Common myeloid progenitor, CD34-positive (primary cell): ENCODE measurements at places on chromosomes 11 and 22.

GRCh38 chr11:19705936-19706335 lies 6.7 kb upstream of the NAV2 start:
- H3K4me3 ChIP-seq: no peak overlapping the region
- H3K36me3 ChIP-seq: no peaks in the 10 kb centered on the region
- no peak for DNase-seq
- H3K27ac ChIP-seq: no peak overlapping the region
- no peaks in the 10 kb centered on the region for H3K4me1 ChIP-seq

GRCh38 chr22:21650823-21651520 lies 8.9 kb downstream of the SDF2L1 start:
- H3K4me1 ChIP-seq: peaks cover 5% of the 10 kb centered on the region
- H3K4me3 ChIP-seq: peak overlapping the region; percentile 32
- DNase-seq: no peak
- H3K27me3 ChIP-seq: no peaks in the 10 kb centered on the region

DNA sequence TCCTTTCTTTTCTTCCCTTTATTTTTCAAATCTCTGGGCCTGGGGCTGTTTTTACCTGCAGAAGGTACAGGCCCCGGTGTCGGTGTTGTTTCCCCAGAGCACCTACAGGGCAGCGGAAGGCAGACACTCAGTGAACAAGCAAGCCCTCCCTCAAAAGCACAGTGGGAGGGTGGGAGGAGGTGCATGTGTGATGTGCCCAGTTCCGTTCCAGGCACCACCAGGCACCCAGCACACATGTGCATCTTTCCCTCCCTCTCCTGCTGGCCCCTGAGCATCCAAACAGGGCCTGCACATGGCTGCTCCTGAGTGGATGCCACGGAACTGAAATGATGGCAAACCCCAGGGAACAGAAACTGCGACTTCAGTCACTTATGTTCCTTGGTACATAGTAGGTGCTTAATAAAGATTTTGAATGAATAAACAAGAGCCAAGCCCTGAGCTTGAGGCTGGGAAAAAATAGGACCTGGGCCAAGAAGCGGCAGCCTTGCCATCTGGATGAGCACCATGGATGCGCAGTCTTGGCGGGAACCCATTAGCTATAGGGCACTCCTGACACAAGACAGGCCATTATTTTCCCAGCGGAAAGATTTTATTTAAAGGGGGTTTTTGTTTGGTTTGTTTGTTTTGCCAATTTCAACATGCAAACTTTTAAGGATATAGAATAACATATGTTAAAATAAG lies 47.8 kb downstream of the ARRB1 start:
- no peaks in the 10 kb centered on the region for H3K4me1 ChIP-seq
- no peaks in the 10 kb centered on the region for H3K27me3 ChIP-seq
- no peak overlapping the region for H3K4me3 ChIP-seq

DNA sequence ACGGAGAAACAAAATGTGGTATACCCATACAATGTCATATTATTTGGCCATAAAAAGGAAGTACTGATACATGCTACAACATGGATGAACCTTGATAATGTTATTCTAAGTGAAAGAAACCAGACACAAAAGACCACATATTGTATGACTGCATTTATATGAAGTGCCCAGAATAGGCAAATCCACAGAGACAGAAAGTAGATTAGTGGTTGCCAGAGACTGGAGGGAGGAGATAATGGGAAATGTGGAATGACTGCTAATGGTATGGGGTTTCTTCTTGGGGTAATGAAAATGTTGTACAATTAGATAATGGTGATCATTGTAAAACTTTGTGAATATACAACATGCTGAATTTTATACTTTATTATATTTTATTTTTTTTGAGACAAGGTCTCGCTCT lies 5.6 kb upstream of the SLC43A1 start:
- peaks cover 3% of the 10 kb centered on the region for H3K4me1 ChIP-seq
- DNase-seq: no peak
- H3K27ac ChIP-seq: no peak overlapping the region
- H3K36me3 ChIP-seq: no peaks in the 10 kb centered on the region
- no peak overlapping the region for H3K4me3 ChIP-seq

DNA sequence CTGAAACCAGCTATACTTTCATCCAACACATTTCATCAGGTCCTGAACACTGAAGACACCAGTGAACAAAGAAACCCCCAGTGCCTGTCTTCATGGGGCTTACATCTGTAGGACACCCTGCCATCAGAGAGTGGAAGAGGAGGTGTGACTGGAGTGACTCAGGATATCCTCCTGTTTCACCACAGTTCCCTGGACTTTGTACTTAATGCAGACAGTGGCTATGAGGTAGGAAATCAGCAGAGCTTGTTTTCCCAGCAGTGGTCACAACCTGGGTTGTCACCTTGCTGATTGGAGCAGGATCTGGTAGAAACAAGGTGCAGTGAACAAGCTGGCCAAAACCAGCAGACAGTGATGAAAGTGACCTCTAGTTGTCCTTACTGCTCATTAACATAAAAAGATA lies 128.8 kb downstream of the KIRREL3 start:
- no peak for DNase-seq
- H3K4me3 ChIP-seq: no peak overlapping the region
- H3K27me3 ChIP-seq: no peaks in the 10 kb centered on the region
- H3K27ac ChIP-seq: no peak overlapping the region
- H3K4me1 ChIP-seq: no peaks in the 10 kb centered on the region

GRCh38 chr22:36659762-36660509 lies 43.6 kb downstream of the CACNG2 start:
- H3K27me3 ChIP-seq: no peaks in the 10 kb centered on the region
- peaks cover 19% of the 10 kb centered on the region for H3K4me1 ChIP-seq
- H3K4me3 ChIP-seq: no peak overlapping the region
- peak; percentile 96 for DNase-seq

GRCh38 chr11:1401656-1402221 lies 12.0 kb downstream of the BRSK2 start:
- DNase-seq: peak; percentile 50
- no peaks in the 10 kb centered on the region for H3K27me3 ChIP-seq
- no peaks in the 10 kb centered on the region for H3K36me3 ChIP-seq

DNA sequence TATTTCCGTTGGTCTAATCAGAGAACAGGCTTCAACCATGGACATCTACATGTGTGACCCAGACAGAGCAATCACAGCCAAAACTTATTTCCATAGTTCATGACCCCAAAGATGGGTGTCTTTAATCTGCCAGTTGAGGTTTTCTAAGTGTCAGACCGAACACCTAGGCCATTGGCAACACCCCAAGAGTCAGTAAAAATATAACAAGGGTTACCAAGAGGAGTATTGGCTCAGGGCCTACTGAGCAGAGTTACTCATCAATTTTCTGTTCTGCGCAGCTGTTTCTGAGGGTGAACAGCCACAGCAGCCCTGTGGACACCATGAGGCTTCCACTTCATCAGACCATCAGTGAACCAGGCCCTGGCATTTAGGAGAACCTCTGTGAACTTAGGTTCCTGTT lies 18.8 kb downstream of the GUCD1 start:
- peaks cover 13% of the 10 kb centered on the region for H3K36me3 ChIP-seq
- no peak overlapping the region for H3K27ac ChIP-seq
- H3K4me1 ChIP-seq: peaks cover 1% of the 10 kb centered on the region
- H3K4me3 ChIP-seq: no peak overlapping the region
- H3K27me3 ChIP-seq: no peaks in the 10 kb centered on the region

DNA sequence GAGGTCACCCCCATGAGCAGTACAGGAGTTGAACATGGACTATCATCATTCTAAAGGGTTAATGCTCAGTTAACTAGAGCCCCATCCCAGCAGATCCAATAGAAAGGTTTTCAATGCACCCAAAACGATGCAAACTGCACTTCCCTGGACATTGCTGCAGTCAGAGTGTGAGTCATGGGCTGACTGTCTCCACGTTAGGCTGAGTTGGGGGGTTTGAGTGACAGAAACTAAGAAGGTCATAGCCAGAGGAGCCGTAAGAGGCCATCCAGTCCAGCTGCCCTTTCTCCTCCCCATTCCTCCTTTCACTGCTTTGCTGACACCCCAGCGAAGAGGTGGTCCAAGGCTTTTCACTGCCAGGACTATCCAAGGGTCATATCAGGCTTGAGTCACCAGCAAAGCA lies 10.5 kb upstream of the OR2AT4 start:
- H3K27ac ChIP-seq: no peak overlapping the region
- no peaks in the 10 kb centered on the region for H3K4me1 ChIP-seq
- no peak overlapping the region for H3K4me3 ChIP-seq

- H3K4me1 ChIP-seq: no peaks in the 10 kb centered on the region
- H3K36me3 ChIP-seq: no peaks in the 10 kb centered on the region
- H3K4me3 ChIP-seq: no peak overlapping the region
- DNase-seq: no peak
- no peaks in the 10 kb centered on the region for H3K27me3 ChIP-seq
- no peak overlapping the region for H3K27ac ChIP-seq
Measured at GRCh38 chr22:26825960-26826935, 168.9 kb downstream of the MIAT start.

DNA sequence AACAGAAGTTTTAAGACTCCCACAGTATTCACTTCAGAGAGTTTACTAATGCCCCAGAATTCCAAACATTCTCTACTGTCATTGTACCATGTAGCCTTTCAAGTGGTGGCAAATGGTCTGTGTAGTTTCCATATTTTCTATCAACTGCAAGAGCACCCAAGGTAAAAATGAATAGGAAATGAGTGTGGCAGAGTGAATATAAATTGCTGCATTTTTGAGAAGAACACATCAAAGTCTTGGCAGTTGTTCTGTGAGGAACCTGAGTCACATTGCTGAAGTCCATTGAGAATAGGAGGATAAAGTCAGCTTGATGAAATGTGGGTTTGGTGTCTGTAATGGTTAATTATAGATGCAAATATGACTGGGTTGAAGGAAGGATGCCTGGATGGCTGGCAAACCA lies 193.6 kb downstream of the AASDHPPT start:
- no peaks in the 10 kb centered on the region for H3K27me3 ChIP-seq
- H3K36me3 ChIP-seq: no peaks in the 10 kb centered on the region
- H3K4me3 ChIP-seq: no peak overlapping the region
- H3K4me1 ChIP-seq: no peaks in the 10 kb centered on the region

- no peaks in the 10 kb centered on the region for H3K27me3 ChIP-seq
- DNase-seq: no peak
- H3K36me3 ChIP-seq: no peaks in the 10 kb centered on the region
Measured at GRCh38 chr11:94662065-94662779, 95.1 kb downstream of the PIWIL4 start.

- no peaks in the 10 kb centered on the region for H3K4me1 ChIP-seq
- no peaks in the 10 kb centered on the region for H3K36me3 ChIP-seq
- no peaks in the 10 kb centered on the region for H3K27me3 ChIP-seq
- no peak for DNase-seq
- H3K4me3 ChIP-seq: no peak overlapping the region
- no peak overlapping the region for H3K27ac ChIP-seq
Measured at GRCh38 chr11:9831122-9831521, 167.2 kb downstream of the SWAP70 start.

- peak; percentile 55 for DNase-seq
- peaks cover 1% of the 10 kb centered on the region for H3K36me3 ChIP-seq
- no peaks in the 10 kb centered on the region for H3K27me3 ChIP-seq
Measured at GRCh38 chr11:82906236-82906635, 4.7 kb downstream of the DDIAS start.

DNA sequence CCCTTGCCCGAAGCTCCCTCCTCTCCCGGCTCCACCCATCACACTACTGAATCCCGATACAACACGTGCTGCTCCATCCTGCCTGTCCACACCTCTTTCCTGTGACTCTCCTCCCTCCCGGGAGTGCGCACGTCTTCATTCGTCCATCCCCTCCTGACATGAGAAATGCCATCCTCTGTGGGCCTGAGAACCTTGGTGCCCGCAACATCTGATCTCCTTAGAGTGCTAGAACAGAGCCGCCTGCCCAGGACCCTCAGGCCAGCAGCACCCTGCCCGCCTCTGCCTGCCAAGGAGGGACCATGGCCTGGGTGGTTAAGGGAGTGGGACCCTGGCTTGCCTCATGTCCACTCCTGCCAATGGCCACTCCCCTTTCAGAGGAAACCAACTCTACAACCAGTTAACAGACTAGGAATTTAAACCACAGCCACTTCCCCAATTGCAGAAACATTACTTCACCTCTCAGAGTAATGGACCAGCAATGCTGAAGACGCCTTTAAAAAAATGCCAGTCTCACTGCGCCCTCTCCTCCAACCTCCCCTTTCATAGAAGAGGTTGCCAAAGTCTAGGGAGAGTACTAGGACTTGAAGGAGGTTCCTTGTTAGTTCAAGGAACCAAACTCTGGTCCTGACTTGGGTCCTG lies 466.3 kb downstream of the OPCML start:
- H3K4me3 ChIP-seq: no peak overlapping the region
- peaks cover 9% of the 10 kb centered on the region for H3K4me1 ChIP-seq
- peaks cover 16% of the 10 kb centered on the region for H3K27me3 ChIP-seq
- no peaks in the 10 kb centered on the region for H3K36me3 ChIP-seq

- H3K4me1 ChIP-seq: no peaks in the 10 kb centered on the region
- DNase-seq: peak; percentile 77
Measured at GRCh38 chr22:36301384-36301828, 48.5 kb downstream of the APOL1 start.

DNA sequence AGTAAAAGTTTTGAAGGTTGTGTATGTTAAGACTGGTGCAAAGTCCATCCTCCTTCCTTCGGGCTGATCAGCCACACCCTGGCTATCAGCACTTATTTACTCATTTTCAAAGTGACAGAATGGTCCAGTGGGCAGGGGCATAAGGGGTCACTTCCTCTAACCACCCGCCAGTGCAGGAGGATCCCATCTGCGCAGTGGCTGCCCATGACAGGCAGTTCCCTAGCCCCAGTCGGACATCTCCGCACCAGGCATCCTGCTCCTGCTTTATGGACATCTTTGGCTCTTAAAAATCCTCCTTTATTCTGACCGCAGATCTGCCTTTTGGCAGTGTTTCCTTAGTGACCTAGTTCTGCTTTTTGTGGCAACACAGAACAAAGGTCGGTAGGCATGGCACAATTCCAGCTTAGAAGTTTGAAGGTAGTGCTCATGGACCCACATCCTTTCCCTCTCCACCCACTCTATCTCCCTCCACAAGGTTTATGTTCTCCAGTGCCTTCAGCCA lies 55.9 kb downstream of the BMAL1 start:
- H3K36me3 ChIP-seq: no peaks in the 10 kb centered on the region
- DNase-seq: peak; percentile 94
- H3K27ac ChIP-seq: no peak overlapping the region
- H3K27me3 ChIP-seq: no peaks in the 10 kb centered on the region
- no peaks in the 10 kb centered on the region for H3K4me1 ChIP-seq

- no peak overlapping the region for H3K4me3 ChIP-seq
- no peaks in the 10 kb centered on the region for H3K27me3 ChIP-seq
- no peaks in the 10 kb centered on the region for H3K4me1 ChIP-seq
- no peaks in the 10 kb centered on the region for H3K36me3 ChIP-seq
Measured at GRCh38 chr11:97937501-97937900, 1083.2 kb upstream of the CNTN5 start.

DNA sequence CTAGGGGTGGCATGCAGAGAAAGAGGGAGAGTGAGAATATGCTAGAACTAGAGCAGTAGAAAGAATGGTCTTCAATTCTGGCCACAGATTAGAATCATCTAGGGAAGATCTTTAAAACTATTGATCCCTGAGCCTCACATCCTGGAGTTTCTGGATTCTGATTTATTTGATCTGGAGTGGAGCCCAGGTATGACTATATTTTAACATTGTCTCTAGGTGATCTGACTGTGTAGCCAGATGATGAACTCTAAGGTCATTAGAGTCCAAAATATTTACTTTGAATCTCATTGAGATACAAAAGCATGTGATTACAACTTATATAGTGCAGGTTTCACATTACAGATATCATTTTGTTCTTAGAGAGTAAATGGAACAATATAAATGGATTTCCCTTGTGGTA lies 79.7 kb downstream of the FDX1 start:
- no peak for DNase-seq
- no peaks in the 10 kb centered on the region for H3K4me1 ChIP-seq
- H3K27ac ChIP-seq: no peak overlapping the region
- no peak overlapping the region for H3K4me3 ChIP-seq
